Cerebellar nuclear complex (tissue), 1 donor: ENCODE measurements at places on chromosomes 11 and 22.

GRCh38 chr11:98630736-98631135 lies 390.0 kb upstream of the CNTN5 start:
- DNase-seq = no peak

DNA sequence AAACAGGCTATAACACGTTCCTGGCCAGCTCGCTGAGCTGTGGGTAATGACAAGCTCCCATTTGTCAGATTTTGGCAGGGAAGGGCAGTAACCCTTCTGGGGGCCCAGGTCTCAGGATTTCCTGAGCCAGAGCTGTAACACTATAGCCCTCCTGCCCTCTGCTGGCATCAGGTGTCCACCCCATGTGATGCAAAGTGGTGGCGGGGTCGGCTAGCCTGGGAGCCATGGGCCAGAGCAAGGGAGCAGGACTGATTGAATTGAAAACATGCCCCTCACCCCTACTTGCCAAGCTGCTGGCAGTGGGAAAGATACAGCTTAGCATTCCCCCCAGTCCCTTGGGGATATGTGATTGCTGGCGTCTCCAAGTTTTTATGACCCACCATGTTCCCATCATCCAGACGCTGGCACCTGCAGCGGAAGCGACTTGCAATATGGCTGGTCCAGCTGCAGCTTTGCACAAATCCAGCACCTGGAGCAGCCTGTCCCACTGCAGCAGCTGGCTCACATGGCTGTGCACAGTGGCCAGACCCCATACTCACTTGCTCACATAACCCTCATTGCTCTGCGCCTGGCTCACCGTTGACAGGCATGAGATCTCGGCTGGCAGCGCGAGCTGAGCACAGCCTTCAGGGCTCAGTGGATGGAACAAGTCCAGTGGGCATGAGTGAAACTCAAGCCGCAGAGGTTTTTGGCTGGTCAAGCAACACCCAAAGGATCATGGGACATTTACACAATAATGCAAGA lies 1147.8 kb downstream of the JRKL start:
- DNase-seq = no peak

DNA sequence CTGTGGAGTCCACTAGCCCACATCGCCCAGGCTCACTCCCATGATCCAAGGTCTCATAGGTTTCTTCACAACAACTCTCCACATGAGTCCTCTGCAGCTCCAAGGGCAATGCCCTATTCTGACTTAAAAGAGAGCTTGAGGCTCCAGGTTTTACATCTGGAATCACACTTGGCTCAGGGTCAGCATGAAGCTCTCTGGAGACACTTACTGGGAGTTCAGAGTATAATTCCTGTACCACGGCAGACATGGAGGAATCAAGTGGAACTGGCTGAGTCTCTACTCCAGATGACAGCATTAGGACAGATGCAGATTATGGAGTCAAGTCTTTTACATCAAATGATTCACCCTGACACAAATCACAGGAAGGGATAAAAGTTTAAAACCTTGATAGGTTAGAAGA lies 11.4 kb downstream of the PRR14L start:
- no peak for DNase-seq

DNA sequence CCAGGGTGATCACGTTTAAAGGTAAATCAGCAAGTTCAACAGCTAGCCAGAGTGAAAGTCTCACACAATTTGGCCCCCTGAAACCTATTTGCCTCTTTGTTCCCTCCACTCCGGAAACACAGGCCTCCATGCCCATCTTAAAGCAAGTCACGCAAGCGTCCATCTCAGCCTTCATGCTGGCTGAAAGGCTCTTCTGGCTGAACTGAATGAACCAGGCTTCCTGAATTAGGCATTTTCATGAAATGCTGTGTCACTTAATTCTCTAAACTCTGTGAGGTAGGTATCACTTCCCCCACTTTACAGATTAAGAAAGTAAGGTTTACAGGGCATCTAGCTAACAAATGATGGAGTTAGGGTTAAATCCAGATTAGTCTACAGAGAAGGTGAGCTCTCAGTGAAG lies 1.4 kb downstream of the SLC25A17 start:
- DNase-seq = no peak

DNA sequence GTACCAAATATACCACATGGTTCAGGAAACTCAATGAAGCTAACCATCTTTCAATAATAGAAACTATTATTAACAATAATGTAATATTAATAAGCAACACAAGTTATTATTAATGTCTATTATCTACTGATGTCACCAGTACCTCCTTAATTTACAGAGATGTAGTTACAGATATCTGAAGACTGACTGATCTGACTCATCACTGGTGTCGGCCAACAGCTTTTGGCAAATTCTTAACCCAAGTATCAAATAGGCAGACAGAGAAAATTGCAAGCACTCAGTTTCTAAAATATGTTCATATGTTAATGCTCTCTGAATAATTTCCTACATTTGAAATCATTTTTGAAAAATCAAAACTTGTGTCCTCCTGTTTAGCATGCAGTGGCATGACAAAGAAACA lies 100.4 kb upstream of the DDI1 start:
- no peak for DNase-seq

GRCh38 chr11:18452927-18453326 lies 2.7 kb upstream of the LDHAL6A start:
- DNase-seq = no peak

DNA sequence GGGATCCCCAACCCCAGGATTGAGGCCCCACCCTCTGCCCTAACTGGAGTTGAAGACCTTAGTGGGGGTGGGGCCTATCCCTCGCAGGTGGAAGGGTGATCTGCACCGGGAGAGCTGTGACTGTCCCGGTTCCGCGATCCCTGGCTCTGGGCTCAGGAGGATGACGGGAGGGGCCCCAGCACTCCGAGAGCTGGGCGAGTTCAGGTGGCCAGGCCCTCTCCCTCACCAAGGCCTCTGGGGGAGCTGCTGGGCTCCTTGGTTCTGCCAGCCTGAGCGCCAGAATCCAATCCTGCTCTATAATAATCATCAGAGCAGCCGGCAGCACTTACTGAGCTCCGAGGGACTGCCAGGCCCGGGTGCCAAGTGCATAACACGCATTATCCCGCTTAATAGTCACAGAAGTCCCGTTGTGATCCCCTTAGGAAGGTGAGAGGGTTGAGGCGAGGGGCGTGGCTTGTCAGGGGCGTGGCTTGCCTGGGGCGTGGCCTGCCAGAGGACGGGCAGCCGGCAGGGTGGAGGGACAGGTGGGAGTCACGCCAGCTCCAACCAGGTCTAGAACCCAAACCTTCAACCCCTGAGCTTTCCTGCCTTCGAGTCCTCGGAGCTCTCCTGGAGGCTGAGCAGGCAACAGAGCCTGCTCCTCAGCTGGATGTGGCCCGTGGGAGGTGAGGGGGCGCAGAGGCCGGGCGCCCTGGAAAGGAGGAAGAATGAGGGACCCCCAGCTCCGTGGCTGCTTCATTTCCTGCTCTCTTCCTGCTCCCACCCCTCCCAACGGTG lies 7.3 kb upstream of the SYT7 start:
- no peak for DNase-seq

GRCh38 chr11:116122697-116123472 lies 618.7 kb upstream of the CADM1 start:
- no peak for DNase-seq

- DNase-seq = no peak
Observed at GRCh38 chr11:58958500-58958899, 19.2 kb downstream of the GLYATL1 start.

GRCh38 chr11:94880216-94880615 lies 93.1 kb downstream of the CWC15 start:
- no peak for DNase-seq

GRCh38 chr11:819129-819931 lies 616 bp downstream of the PNPLA2 start:
- DNase-seq = peak; percentile 36

GRCh38 chr11:126824035-126824607 lies 176.4 kb downstream of the KIRREL3 start:
- no peak for DNase-seq

DNA sequence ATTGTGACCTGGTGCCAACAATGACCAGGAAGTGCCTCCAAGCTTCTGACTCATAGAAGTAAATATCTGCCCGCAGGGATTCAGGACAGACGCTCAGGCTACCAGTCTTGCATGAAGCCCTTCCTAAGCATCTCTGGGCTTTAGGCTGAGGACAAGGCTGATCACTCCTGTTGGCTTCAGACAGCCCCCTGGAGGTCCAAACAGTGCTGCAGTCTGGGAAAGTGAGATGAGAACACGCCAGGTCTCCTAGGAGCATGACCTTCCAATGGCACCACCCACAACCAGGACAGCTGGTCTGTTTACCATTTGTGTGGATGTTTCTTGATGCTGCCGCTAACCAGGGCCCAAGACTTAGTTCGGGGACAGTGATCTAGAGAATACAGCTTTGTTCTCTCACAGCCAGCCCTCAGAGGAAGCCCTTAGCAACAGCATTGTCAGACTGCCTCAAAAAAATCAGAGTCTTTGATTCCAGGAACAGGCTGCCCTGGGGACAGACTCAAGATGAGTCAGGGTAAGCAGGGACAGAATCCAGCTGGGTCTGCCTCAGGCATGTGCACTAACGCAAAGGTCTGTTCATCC lies 111.2 kb downstream of the ZNF280B start:
- no peak for DNase-seq

DNA sequence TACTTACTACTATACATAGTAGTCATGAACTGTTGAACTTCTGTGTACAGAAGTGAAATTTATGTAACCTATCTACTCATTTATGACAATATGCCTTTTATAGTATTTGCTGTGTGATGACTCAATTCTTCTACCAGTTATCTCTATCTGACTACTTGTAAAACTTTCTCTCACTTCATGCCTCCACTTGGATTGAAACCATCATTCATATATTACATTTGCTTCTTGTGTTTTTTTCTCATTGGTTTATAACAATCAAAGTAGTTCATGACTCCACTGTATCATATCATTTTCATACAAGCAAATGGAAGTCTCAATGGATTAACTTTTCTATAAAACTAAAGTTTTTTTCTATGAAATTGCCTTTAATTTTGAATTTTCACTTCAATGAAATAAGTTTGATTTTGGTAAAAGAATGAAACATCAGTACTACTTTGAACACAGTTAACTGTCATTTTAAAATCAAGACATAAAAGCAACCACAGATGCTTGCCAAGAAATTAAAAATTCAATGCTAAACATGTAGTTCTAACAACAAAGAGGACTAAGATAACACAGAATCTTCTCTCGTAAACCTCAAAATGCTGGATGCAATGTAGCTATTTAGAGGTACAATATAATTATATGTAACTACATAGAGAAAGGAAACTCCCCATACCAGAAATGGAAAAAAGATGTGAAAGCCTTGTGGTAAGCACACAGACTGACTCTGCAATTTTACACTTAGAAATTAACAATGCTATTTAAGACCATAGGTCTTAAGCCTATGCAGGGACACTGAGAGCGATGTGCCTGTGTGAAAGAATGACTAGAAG lies 27.6 kb upstream of the EXPH5 start:
- no peak for DNase-seq

GRCh38 chr22:32707971-32708370 lies 93.5 kb upstream of the TIMP3 start:
- no peak for DNase-seq

DNA sequence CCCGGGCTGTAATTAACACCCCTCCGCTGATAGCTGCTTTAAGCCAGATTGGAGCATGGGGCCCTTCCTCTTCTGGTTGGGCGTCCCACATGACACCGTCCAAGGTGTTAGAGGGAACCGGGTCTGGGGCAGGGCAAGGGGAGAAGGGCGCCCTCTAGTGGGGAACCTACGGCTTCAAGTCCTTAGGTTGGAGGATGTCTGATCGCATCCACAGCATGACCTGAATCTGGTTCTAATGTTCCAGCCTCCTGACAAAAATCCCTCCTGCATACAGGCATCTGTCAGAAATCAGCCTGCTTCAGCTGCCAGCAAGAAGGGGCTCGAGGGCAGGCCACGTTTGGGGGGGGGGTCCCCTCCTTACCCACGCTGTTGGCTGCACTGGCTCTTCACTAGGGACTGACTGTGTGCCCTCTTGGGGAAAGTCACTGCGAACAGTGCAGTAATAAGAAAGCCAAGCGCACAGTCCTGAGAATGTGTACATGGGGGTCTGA lies 94.2 kb upstream of the TBCEL start:
- no peak for DNase-seq

DNA sequence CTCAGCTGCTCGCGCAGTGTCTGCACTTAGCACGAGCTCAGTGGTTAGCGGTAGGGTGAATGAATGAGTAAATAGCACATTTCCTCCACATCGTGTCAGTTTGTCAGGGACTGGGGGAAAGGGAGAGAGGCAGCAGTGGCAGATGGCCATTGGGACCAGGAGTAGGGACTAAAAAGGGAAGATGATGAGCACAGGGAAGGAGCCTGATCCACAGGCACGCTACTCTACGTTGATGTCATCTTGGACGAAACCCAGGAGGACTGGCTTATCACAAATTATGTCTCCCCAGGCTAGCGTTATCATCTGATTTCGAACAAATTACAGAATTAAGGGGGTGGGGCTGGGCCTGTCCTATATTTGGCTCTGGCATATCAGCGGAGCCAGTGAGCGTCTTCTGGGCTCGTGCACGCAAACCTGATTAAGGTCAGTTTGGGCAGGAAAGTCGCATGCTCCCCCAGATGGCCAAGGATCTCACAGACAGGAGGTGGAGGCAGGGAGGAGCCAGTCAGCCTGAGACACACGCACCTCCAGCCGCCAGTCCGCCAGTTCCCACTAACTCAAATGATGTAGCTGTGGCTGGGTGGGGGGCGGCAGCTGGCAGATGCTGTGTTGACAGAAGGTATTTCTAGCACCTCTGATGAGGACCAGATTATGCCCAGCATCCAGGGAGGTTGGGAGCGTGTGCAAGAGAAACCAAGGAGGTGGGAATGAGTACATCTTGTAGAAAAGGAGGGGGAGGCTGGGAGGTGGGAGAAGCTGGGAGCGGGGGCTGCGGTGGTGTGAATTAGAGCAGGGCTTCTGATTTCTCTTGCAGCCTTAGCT lies 97.4 kb upstream of the PRDM11 start:
- DNase-seq = peak; percentile 62

DNA sequence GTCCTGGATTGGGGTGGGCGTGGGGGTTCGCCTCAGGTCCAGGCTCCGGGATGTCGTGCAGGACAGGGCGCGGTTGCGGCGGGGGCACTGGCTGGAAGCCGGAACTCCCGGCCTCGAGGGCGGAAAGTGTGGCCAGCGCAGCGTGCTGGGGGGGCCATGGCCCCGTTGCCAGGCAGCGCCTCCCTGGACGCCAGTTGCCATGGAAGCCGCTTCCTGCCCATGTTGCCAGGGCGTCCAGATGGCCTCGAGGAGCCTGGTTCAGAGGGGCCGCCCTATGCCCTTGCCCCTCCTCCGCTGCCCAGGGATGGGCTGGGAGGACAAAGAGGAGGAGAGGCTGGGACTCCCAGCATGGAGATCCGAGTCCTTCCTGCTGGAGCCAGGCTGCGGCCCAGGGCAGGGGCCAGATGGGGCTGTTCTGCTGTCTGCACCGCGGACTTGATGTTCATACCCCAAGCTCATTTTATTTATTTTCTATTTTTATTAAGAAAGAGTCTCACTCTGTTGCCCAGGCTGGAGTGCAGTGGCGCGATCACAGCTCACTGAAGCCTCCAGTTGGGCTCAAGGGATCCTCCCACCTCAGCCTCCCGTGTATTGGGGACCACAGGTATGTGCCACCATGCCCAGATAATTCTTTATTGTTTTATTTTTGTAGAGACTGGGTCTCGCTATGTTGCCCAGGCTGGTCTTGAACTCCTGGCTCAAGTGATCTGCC lies 4.6 kb upstream of the CCDC188 start:
- DNase-seq = no peak

GRCh38 chr11:26219183-26220117 lies 112.5 kb upstream of the ANO3 start:
- DNase-seq = no peak
